ENCODE measurements at places on chromosomes 6 and 20.

DNA sequence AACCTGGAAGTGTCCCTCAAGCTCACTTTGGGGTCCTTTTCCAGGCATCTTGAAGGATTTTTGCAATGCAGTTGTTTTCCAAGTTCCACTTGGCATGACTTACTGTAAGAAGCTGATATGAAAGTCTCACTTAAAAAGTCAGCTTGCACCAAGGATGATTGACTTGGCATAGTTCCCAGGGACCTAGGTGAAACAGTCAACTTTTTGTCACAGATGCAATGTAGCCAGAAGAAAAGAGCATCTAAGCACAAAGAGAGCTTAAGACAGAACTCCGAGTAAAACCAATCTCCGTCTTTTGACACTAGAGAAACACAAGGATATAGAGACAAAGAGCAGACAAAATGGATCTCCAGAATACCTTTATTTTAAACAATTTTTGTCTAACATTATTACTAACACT is 2.6 kb upstream of the ZSCAN12 start:
- DNase-seq: no peak

- no peak for DNase-seq
Measured at GRCh38 chr6:116244284-116244683, 9.6 kb downstream of the TSPYL4 start.

GRCh38 chr6:154488802-154489437 is 21.6 kb downstream of the CNKSR3 start:
- DNase-seq: no peak

DNA sequence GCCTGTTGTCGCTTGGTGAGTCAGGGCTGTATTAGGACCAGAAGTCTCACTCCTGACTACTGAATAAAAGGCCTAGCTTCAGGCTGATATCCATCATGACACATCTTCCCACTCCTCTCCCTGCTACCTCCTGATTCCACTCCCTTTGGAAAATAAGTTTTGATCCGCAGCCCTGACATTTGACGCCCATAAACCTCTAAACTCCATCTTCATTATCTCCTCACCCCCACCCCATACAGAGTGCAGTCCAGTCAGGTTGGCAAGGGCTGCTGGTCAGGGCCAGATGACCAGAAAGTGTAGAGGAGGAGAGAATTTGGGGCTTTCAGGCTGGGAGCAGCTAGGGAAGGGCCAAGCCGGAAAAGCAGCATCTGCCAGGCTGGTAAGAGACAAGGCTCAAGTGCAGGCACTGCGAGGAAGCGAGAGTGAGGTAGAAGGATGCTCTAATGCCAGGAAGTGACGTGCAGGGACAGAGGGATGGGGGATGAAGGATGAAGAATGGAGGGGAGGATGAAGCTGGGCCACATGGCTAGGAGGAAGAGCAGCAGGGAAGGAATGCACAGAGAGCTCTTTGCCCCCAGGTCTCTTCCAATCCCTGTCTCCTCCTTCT is 1.2 kb downstream of the GGT7 start:
- DNase-seq: no peak

DNA sequence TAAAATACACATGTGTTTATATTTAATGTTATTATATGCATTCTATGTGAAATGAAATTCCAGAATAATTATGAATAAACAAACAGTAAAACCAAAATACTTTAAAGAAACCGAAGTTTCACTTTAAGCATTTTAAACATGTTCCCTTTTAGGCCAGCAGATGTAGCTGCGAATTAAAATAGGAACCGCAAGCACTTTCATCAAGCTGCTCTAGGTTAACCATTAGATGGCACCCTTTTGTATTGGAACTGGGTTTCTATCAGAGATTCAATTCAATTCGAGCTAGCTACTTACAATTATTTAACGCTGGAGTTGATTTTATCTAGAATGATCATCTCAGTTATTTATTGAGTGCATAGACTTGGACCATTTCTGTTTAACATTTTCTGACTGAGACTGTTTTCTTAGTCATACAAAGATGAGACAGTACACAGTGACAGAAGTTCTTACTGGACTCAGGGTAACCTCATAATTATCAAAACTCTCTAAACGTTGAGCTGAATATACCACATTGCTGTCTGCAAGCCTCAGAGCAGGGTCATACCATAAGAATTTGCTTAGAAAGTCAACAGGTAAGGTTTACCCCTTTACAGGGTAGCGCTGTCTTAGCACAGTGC is 8.5 kb downstream of the TMEM242 start:
- no peak for DNase-seq

DNA sequence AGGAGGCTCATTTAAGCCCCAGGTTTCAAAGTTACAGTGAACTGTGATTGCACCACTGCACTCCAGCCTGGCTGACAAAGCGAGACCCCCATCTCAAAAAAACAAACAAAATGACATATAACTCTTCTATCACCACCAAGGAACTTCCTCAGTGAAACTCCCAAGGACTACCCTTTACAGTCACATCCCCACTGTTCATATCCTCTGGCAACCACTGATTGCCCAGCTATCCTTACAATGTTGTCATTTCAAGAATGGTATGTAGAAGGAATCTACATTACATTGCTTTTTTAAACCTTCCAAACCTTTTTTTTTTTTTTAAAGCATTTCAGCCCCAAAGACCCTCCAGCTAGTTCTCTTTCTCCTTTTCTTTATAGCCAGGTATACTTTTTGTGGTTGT is 123.1 kb upstream of the CARMIL1 start:
- DNase-seq: no peak

GRCh38 chr6:15941168-15941567 is 187.7 kb upstream of the MYLIP start:
- DNase-seq: no peak

- no peak for DNase-seq
Measured at GRCh38 chr20:62964700-62965099, 12.2 kb downstream of the SLC17A9 start.

DNA sequence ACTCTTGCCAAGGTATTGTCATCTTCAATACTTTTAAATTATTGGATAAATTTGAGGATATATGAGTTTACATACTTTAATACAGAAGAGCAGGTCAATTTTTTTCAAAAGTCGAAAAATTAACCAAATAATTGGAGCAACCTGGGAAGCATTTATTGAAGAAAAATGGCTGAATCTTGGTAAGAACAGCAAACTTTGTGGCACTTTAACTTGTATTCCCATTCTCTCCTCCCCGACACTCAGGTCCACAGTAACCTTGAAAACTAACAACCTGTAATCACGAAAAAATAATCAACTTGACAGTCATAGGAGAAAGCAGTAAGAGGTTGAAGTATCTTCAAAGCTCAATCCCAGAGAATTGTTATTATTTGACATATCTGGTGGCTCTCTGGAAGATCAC is 55.6 kb downstream of the THEMIS start:
- DNase-seq: no peak

DNA sequence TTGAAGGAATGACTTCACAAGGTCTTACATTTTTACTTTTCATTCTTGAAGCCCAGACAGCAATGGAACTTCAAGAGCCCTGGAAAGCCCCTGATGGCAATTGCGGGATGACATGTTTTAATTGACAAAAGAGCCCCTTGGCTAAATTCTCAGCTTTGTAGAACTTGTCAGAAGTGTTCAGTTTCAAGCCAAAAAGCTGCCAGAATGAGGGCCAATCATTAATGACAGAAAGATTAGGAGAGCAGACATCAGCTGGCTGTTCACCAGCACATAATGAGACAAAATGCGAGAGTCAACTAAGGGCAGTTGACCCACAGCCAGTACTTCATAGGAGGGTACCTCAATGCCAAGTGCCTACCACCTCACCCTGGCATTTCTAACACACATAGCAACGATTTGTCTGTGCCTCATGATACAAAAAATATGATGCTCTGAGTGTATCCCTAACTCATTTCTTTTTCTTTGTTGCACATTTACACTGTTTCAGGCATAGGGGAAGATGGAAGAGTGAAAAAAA is 243.1 kb downstream of the MYLK4 start:
- no peak for DNase-seq

DNA sequence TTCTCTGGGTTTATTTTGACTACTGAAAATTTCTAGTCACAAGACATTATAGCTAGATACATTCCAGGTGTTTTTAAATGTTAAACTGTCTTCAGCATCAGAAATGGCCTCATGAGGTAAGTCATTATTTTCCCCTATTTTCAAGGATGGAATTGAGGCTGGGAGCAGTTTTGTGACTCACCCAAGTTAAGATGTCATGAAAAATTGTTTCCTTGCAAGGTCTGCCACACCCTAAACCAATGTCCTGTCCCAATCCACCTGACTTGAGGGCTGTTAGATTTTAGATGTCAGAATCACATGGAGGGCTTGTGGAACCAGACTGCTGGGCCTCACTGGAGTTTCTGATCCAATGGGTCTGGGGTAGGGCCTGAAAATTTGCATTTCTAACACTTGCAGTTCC is 16.9 kb downstream of the SLC22A3 start:
- no peak for DNase-seq

- peak; percentile 18 for DNase-seq
Measured at GRCh38 chr20:9573335-9574151, 59.2 kb downstream of the LAMP5 start.

GRCh38 chr6:52154381-52154780 is 31.8 kb upstream of the IL17A start:
- no peak for DNase-seq

GRCh38 chr6:132272776-132273175 is 128.5 kb downstream of the MOXD1 start:
- no peak for DNase-seq

GRCh38 chr20:33858666-33859065 is 47.5 kb downstream of the CHMP4B start:
- DNase-seq: no peak

Measured in NCI-H1417 (cell line).